Upper lobe of right lung (tissue), 1 donor: ENCODE measurements at places on chromosomes 5 and 9. TPM values are rescaled to one million over a fixed set of nuclear protein-coding genes. Genes with fewer than 3 reads are reported as not detected.

LRRC14B gene
- not detected for total RNA-seq

RAD23B gene
- total RNA-seq: 98.0 TPM

IL13 gene
- not detected for total RNA-seq

PCDHA11 gene
- total RNA-seq: 0.38 TPM

GMCL2 gene
- not detected for total RNA-seq

PCDHGA7 gene
- 2.5 TPM for total RNA-seq

UGT3A1 gene
- not detected for total RNA-seq

CERCAM gene
- total RNA-seq: 14.0 TPM

CLINT1 gene
- total RNA-seq: 84.6 TPM

CACNA1B gene
- 0.29 TPM for total RNA-seq

CATSPER3 gene
- 0.87 TPM for total RNA-seq

ZNF366 gene
- 12.2 TPM for total RNA-seq

DBH gene
- not detected for total RNA-seq

- no peak for DNase-seq
Measured at GRCh38 chr9:108477529-108478006, 378.2 kb downstream of the ACTL7B start.

- DNase-seq: no peak
Measured at GRCh38 chr9:3608011-3608410, 82.2 kb upstream of the RFX3 start.

DNA sequence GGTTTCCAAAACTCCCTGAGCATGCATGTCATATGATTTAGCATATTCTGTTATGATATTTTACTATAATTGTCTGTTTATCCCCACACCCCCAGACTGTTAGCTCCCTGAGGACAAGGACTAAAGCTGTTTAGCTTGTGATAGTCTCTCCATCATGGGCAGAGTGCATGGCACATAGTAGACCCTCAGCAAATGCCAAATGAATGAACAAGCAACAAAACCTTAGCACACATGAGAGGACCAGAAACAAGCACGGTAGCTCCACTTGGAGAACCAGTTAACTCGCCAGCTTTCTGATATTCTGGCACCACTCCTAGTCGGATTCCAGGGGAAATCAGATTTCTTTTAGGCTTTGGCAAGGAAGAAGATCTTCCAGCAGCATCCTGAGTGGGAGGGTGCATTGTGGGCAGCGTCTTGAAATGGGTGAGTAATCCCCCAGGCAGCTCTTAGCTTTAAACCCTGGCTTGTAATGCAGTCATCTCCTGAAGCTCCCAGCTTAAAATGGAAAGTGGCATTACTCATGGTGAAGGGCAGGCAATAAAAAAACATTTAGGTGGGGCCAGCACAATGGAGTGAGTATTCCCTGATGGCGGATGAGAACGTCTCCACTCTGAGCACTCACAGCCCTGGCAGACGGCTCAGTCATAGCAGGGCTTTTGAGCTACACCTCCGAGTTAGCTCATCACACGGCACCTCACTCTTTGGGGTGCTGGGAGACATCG is 41.1 kb downstream of the FGF1 start:
- DNase-seq: no peak

DNA sequence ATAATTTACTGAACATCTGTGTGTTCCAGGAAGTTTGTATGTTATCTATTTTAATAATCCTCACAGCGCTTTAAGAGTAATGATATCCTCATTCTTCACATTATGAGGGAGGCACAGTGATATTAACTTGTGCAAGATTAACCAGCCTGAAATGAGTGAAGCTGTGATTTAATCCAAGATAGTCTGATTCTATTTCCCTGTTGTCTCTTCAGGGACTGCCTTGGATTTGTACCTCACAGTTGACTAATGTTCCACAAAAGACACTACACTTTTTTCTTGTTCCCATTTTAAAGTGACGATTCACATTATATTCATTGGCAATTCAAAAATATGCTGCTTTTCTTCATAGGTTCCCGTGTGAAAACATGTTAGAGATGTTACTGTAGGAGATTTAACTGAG is 125.3 kb upstream of the GNA14 start:
- DNase-seq: no peak

DNA sequence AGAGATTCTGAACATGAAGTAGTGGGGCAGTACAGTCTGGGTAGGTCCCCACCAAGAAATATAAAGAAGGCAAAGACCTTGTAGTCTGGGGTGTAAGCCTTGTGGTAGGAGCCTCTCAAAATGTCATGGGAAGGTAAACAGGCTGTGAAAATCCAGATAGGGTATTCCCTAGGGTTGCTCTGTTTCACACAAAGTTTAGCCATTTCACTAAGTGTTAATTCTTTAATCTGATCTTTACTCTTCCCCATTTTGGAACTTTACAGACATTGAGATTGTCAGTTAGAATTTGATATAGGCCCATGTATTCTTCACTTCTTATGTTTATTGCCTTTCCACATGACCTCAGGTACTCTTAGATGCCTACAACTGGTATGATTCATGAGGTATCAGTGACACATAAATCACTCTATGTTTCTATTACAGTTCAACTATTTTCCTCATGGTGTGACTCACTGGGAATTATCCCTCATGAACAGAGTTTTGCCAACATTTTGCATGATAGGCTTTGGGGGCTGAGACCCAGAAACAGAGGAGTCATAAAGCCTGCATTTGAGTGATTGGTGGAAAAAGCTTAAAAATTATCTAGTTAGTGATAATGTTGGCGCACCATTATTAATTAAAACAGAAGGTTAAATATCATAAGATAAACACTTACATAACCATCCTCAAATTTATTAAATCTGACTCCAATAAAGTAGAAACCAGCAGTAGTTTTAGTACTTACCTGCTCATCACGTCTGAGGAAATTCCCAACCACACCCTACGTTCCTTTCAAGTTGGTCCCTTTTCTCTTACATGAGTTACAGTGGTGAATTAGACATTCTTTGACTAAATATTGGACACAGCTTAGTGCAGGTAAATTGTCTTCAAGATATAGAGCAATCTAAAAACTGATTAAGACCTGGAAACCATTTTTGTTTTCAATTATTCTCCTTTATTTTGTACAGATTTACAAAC is 399.8 kb upstream of the MEF2C start:
- no peak for DNase-seq

GRCh38 chr9:137441289-137441934 is at the start of gene ENTPD8:
Gene ENTPD8, minus strand, starts transcription at chr9:137441357. Its CDS starts 3,072 bp downstream, at chr9:137438285.
- DNase-seq: peak; percentile 83

DNA sequence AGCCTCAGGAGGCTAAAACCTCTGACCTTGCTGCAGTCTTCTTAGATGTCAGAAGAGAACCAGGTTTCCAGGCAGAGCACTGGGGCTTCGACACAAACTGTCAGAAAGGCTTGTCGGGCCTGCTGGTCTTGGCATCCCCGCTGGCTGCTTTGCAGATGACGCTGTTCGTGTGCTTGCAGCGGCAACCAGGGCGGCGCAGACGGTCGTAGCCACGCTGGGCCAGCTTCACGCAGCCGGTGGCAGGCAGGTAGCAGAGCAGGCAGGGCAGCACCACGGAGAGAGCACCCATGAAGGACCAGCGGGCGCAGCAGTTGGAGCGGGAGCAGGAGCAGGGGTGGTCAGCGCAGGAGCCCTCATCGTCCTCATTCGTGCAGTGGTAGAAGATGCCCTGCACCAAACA is 10.7 kb downstream of the SPRY4 start:
- DNase-seq: no peak

GRCh38 chr9:134914501-134914834 is 3.2 kb downstream of the FCN1 start:
- peak; percentile 19 for DNase-seq

GRCh38 chr5:149212198-149212951 is 59.3 kb upstream of the AFAP1L1 start:
- no peak for DNase-seq

DNA sequence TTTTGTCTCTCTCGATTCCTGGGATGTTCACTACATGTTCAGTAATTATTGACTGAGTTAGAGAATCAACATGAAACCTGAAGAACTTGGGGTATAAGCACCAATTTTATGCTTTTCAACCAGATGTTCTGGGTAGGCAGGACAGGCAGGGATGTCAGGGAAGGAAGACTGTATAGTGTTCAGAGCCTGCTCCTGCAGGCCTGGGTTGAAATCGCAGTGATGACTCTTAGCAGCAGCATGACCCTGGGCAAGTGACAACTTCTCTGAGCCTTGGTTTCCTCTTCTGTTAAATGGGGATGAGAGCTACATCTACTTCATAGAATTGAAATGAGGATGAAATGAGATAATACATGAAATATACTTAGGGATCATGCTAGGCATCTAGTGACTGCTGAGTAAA is 29.7 kb upstream of the PANK3 start:
- DNase-seq: no peak

DNA sequence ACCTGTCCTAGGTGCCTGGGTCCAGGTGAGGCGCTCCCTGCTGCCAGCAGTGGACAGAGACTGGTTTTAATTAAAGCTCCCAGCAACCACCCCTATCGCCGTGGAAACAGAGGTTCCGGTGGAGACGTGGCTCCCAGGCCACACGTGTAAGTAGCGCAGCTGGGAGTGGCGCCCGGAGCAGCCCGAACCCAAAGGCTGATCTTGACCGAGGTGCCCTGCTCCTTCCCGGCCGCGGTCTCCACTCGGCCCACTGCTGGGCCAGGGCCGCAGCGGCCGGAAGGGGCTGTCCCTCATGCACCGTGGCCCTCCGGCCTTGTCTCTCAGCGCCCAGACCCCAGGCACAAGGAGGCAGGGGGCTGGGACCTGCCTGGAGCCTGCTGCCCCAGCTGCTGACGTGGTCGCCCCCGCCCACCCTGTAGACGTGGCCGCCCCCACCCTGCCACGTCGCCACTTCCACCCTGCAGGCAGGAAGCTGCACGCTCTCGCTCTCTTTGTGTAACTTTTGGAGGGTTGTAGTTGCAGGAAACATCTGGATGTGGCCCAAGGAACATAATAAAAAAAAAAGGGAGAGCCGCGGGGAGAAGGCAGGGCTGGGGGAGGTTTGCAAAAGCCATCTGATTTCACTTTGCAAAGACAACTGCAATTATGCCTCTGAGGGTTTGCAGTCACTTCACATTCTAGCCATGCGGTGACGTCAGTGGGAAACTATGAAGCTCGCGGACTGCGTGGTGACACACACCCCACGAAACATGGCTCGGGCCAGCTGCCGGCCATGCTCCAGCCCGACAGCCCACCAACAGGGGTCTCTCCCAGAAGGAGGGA is 129.9 kb downstream of the RXRA start:
- DNase-seq: peak; percentile 91

DNA sequence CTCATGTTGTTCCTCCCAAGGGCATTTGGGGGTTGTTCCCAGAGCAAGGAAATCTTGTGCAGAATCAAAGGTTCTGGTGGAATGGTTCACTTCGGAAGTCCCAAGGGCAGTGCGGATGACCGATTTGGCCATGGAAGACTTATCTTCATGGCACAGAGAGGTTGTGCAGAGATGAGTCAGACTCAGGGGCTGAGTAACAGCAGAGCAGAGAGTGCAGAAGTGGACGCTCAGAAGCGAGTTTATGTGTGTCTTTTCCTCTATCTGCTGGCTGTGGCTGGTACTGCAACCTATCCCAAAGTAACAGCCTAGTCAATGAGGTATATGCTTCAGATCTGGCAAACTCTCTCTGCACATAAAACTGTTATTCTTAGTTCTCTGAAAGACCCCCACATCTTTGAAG is 118.1 kb downstream of the DPYSL3 start:
- no peak for DNase-seq

- no peak for DNase-seq
Measured at GRCh38 chr9:127520941-127521918, 69.9 kb downstream of the LRSAM1 start.

- DNase-seq: peak; percentile 61
Measured at GRCh38 chr9:137488327-137488653, 29.2 kb upstream of the NSMF start.

- no peak for DNase-seq
Measured at GRCh38 chr9:9319007-9319406, 1293.8 kb downstream of the PTPRD start.

GRCh38 chr9:14279671-14280070 is 34.3 kb downstream of the NFIB start:
- DNase-seq: no peak

- DNase-seq: no peak
Measured at GRCh38 chr5:45093377-45093776, 284.6 kb downstream of the MRPS30 start.

DNA sequence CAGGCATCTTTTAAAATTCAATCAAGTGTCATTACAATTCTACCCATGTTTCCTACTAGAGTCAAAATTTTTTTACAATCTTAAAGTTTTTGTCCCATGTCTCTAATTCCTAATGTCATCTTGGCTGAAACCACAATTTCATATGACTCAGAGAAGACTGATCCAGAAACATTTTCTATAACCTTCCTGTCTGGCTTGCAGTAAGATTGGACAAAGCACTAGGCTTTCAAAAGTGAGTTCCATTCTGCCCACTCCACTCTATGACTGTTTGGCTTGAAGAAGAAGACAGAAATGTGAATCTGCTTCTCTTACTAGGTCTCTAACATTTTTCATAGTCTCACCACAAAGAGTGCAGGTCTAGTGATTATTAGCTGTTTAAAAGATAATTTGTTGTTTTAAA is 88.8 kb downstream of the NR3C1 start:
- no peak for DNase-seq

- no peak for DNase-seq
Measured at GRCh38 chr5:27402828-27403227, 364.4 kb upstream of the CDH9 start.

DNA sequence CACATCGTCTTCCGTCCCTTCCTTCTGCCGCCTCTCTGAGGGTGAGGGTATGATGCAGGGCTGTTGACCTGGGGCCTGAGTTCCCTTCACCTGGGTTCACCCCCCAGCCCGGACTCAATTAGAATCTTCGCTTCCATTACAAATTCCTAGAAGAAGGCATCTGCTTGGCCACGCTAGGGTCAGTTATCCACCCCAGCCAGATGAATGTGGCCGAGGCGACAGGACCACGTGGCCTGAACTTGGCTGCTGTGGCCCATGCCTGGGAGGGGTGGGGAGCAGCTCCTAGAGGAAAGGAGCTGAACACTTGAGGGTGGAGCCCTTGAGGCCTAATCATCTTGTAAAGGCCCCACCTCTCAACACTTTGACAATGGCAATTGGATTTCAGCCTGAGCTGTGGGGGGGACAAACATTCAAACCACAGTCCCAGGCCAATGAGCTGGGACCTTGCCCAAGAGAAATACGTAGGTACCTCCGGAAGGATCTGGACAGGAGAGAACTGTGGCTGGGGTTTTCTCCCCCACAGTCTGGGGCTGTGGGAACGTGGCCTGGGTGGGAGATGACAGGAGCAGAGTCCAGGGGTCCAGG is 90.6 kb upstream of the ADAMTS2 start:
- DNase-seq: peak; percentile 43
